ENCODE measurements at places on chromosomes 16 and 17. TPM values are rescaled to one million over a fixed set of nuclear protein-coding genes. Genes with fewer than 3 reads are reported as not detected.

SHISA9 gene
- polyA plus RNA-seq: not detected

PLK1 gene
- polyA plus RNA-seq: 54.0 TPM

SLFN14 gene
- polyA plus RNA-seq: not detected

METTL16 gene
- 12.9 TPM for polyA plus RNA-seq

CRYBA1 gene
- not detected for polyA plus RNA-seq

IGSF6 gene
- not detected for polyA plus RNA-seq

STUB1 gene
- polyA plus RNA-seq: 75.9 TPM

RGS9 gene
- 1.6 TPM for polyA plus RNA-seq

SCN4A gene
- polyA plus RNA-seq: 0.06 TPM

AMFR gene
- 90.8 TPM for polyA plus RNA-seq

WNT9B gene
- polyA plus RNA-seq: not detected

RNF40 gene
- polyA plus RNA-seq: 82.4 TPM

KRT16 gene
- polyA plus RNA-seq: 1.6 TPM

Measured in BJ (cell line).